Frontal cortex (tissue), 4 donors: ENCODE measurements at places on chromosomes 7 and 10.

GRCh38 chr7:131364767-131365344, 37.2 kb downstream of the MKLN1 start:
- DNase-seq = no peak

DNA sequence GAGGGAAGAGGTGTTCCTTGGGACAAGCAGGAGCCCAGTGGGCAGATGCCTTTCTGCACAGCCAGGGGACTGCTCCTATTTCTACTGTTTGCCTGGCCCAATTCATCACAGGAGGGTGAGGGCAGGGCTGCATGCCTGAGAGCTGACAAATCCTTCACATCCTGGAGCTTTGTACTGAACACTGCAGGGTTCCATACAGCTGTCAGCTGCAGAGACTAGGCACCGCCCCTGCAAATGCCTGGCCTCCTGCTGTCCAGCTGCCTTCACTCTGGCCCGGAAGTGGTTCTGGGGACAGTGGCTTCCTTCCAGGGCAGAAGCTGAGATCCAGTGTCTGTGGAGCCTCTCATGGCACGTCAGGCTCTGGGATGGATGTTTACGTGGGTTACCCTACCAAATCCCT, 470.7 kb downstream of the DNAJB6 start:
- DNase-seq = no peak

GRCh38 chr10:17993361-17993760, 41.6 kb downstream of the SLC39A12 start:
- no peak for DNase-seq

GRCh38 chr7:55575733-55576132, 3.4 kb upstream of the VOPP1 start:
- no peak for DNase-seq

DNA sequence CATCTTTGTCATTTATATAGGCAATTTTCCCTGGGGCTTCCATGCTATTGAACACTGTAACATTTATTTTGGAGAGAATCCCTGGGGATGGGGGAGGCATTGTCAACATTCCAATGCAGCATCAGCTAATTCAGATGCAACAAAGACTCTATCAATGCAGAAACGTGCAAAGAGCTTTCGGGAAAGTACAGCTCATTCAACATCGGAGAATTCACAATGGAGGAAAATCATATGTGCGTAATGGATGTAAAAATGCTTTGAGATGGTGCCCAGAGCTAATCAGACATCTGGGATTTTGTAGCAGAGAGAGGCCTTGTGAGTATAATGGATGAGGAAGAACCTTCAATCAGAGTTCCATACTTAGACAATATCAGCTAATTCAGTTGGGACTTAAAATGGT, 28.3 kb upstream of the FIS1 start:
- no peak for DNase-seq

DNA sequence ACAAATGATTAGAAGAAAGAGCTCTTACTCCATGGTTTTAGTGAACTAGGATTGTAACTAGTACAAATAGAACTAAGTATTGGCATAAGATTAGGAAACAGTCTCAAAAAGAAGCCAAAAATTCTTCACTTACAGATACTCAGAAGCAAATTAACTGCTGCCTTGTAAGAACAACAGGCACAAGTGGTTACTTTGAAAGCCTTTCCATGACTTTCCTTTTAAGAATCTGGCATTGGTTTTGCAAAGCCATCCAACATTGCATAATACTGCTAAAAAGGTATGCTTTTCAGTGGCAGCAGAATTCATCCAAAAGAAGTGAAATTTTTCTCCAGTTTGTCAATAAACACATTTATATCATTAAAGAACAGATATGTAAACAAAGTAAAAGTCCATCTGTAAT, 126.8 kb upstream of the ODAD2 start:
- no peak for DNase-seq

- DNase-seq = peak; percentile 93
These were observed at the start of gene HSPA12A for GRCh38 chr10:116742367-116743265. TSS of gene HSPA12A (minus strand) at chr10:116742566. CDS start at chr10:116742469, 97 bp downstream.

GRCh38 chr7:41501466-41501865, 201.4 kb downstream of the INHBA start:
- DNase-seq = no peak

- no peak for DNase-seq
These were observed 326.5 kb downstream of the GATA3 start for GRCh38 chr10:8380833-8381496.

GRCh38 chr7:87944547-87944946, 10.5 kb downstream of the ADAM22 start:
- no peak for DNase-seq

- DNase-seq = no peak
These were observed 248.7 kb downstream of the CAMK1D start for GRCh38 chr10:12597788-12598765.

DNA sequence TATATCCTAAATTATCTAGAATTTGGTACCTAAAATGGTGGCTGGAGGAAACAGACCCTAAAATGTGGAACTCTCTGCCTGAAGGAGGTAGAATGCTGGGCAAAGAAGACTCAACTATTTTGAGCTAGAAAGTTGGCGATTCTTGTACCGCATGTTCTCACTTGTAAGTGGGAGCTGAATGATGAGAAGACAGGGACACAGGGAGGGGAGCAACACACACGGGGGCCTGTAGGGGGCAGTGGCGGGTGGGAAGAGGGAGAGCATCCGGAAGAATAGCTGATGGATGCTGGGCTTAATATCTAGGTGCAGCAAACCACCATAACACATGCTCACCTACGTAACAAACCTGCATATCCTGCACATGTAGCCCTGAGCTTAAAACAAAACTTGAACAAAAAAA, 250.6 kb downstream of the CALN1 start:
- no peak for DNase-seq

- DNase-seq = no peak
These were observed 18.8 kb upstream of the INPP5A start for GRCh38 chr10:132518572-132519381.

DNA sequence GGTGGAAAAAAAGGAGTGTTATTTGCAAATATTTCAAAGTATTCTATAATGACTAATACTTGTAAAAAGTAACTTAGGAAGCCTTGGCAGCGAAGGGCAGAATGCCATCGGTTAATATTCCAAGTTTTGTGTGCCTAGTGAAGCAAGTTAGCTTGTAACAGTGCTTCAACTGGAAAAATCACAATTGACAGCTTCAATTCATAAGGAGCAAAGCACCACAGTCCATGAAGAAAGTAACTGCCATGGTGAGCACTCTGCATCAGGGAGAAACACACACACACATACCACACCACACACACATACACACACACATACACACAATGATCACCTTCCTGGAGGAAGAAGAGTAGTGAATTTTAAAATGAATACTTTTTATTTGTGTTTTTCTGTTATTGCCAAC, 298.3 kb downstream of the CNTNAP2 start:
- DNase-seq = no peak

- no peak for DNase-seq
These were observed 187.9 kb downstream of the PLXDC2 start for GRCh38 chr10:20004087-20004523.

DNA sequence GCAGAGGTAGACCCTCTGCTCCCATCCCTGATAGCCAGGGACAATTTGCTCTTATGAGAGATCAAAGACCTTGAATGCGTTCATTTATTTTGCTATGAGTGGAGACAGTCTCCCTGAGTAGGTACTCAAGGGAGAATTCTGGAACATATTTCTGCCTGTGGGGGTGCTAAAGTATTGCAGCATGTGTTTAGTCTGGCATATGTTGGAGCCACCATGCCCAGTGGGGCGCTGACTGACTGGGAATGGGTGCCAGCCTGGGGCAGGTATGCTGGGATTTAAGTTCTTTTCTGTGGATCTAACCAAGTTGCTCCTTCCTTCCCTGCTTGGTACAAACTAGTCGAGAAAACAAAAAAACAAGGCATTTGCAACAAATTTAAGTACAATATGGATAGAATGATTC, 99.1 kb downstream of the JCAD start:
- DNase-seq = no peak

GRCh38 chr10:79414714-79415113, 30.7 kb downstream of the ZCCHC24 start:
- DNase-seq = no peak

DNA sequence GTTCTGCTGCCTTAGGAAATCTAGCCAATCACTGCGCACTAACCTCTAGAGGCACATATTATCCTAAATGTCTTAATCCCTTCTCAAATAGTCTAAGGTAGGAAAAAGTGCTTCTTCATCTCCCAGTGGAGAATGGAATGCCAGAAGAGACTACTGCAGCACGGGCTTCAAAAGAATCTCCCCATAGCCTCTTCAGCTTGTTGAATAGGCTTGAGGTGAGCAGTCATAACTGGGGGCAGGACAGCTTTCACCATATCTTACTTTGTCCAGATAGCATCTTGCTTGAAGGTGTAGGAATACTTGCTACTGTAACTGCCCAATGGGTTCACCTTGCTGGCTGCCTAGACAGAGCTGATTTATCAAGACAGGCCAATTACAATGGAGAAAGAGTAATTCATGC, 88.8 kb downstream of the MBL2 start:
- DNase-seq = no peak

- no peak for DNase-seq
These were observed 107.1 kb downstream of the INPP5A start for GRCh38 chr10:132644527-132645246.

DNA sequence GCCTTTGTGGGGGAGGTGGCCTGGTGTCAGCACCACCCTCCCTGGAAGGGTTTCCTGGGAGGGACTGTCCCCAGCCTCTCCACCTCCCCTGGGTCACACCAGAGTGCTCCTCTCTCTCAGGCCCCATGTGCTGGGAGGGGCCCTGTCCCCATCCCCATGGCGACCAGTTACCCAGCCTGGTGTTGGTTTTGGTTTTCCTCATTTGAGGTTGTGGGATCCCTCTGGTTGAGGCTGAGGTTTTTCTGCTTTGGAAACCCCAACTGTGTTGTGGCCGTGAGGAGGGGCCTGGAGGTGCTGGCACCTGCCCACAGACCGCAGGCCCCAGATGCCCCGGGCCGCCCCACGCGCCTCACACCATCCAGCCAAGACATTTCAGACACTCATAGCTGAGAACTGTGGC, 106.3 kb downstream of the GRK5 start:
- no peak for DNase-seq

GRCh38 chr7:74286131-74286530, 3.1 kb upstream of the CLIP2 start:
- DNase-seq = no peak

DNA sequence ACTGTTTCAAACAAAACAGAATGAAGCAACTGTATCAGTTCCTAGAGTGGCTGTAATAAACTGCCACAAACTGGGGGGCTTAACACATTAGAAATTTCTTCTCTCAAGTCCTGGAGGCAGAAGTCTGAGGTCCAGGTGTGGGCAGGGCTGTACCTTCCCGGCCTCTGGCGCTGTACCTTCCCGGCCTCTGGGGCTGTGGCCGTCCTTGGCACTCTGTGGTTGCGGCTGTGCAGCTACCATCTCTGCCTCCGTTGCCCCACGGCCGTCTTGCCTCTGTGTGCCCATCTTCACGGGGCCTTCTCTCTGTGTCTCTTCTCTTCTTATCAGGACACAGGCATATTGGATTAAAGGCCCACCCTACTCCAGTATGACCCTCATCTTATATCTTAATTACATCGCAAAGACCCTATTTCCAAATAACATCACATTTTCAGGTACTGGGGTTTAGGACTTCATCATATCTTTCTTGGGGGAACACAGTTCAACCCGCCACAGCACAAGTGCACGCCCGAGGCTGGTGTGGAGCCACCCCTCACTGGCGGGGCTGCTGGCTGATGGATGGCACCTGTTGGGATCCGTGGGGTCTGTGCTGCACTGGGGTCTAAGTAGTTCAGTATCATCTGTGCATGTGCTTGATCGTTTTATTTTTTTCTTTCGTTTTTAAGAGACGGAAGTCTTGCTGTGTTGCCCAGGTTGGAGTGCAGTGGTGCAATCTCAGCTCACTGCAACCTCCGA, 123.2 kb downstream of the ACTR3B start:
- DNase-seq = no peak

DNA sequence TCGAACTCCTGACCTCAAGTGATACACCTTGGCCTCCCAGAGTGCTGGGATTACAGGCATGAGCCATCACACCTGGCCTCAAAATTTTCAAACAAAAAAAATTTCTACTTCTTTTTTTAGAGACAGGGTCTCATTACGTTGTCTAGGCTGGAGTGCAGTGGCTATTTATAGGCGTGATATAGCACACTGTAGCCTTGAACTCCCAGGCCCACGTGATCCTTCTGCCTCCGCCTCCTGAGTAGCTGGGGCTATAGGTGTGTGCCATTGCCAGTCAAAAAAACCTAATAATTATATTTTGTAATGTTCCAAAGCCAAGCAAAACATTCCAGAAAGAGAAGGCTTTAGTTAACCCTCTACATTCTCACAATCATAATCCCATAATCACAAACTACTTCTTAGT, 13.8 kb downstream of the POLR3A start:
- no peak for DNase-seq

DNA sequence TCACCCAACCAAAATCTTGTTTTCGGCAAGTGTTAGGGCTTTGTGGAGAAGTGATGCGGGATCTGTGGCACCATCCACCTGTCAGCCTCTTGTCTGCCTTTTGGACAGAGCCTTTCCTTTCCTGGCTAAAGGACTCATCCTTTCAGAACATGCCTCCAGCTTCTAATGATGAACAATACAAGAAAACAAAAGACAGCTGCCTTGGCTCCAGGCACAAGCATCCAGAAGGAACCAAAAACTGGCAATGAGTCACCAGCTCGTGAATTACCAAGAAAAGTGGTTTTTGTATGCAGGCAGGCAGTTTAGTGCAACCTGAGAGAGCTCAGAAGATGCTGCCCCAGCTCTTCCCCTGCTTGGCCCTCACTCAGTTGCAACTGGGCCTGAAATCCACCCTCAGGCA, 84.6 kb upstream of the NAMPT start:
- DNase-seq = no peak

- DNase-seq = no peak
These were observed 100.8 kb downstream of the SGMS1 start for GRCh38 chr10:50522908-50523307.

DNA sequence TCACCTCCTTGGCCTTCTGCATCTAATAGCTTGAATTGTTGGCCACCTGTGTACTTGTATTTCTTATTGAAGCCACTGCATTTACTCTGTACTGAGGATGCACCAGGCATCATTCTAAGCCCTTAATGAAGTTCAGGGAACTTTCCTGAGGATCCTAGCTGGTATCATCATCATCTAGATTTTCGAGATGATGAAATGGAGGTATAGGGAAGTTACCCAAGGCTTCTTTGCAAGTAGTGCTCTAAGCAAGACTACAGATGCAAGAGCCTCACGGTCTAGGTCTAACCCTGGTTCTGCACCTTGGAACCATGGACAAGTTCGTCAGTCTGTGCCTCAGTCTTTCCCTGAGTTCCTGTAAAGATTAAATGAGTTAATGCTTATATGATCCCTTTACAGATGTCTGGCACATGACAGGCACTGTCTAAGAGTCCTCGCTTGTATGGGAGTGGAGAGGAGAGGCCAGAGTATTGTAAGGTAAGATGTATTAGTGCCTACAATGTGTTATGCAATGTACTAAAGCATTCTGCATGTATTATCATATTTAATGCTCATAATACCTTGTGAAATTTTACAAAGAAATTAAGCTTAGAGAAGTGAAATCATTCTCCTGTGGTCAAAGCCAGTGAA, 145.1 kb downstream of the KCNMA1 start:
- DNase-seq = no peak

- DNase-seq = no peak
These were observed 11.2 kb upstream of the AKAP9 start for GRCh38 chr7:91929463-91929862.

- DNase-seq = no peak
These were observed 36.1 kb upstream of the CCNY start for GRCh38 chr10:35300063-35300699.

- DNase-seq = no peak
These were observed 72.1 kb upstream of the EGFR start for GRCh38 chr7:54946764-54947163.
